H1 (cell line): ENCODE measurements at places on chromosomes 5 and 9.

DNA sequence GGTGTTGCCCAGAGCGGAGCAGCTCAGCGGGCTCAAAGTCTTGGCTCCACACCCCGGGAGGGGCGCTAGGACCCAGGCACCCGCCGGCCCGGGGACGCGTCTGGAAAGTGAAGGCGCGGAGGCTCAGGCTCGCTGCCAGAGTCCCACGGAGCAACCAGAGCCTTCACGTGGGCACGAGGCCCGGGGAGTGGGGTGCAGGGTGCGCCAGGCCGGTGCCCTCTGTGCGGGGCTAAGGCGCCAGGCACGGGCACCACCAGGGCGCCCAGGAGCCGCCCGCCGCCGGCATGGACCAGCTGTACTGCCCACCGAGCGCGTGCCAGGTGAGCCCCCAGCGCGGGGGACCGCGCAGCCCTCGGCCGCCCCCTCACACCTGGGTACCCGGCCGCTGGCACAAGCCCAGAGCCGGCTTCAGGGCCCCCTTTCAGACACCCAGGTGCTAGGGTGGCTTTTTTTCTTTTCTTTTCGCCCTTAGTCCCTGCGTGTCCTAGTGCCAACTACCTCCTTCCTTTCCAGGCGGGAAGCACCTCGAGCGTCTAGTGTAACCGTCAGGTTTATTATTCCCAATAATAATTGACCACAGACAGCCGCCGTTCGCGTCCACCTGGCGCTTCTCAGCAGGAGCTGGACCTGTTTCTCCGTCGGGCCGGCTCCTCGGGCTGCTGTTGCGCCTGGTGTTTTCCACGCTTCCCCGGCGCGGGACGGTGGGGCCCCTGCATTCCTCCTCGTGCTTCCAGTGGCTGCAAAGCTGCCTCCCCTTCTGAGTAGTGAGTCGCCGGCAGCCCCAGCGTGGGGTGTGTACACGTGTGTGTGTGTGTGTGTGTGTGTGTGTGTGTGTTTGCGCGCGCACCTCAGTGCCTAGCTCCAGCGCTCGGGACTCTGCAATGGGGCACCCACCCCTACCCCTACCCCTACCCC, 30.1 kb upstream of the PDE8B start:
- peak; percentile 63 for DNase-seq

DNA sequence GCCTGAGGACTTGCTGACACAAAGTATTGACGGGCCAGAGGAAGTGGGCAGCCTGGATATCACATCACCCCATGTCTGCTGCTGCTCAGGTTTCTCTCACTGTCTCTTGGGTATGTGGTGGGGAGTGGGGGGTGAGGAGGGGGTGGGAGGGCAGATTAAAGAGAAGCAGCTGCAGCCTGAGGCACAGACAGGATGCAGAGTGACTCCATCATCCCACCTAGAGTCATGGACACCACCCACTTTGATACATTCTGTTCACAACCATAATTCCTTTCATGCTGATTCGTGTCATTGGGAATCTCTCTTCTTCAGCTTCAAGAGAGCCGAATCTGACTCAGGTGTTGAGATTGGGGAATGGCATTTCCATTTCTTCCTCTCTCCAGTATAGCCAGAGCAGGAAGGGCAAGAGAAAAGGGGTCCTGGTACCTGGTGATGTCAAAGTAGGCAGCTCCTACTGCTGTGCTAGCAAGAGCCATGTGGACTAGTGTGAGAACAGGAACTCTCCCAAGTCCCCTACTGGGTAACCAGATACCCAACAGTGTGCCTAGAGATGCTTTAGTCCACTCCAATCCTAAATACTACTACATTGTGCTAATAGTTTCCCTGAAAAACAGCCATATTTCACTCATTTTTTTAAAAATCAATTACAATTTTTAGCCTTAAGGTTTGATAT, 22.4 kb downstream of the GRAMD2B start:
- DNase-seq = no peak

- peak; percentile 57 for DNase-seq
Observed at GRCh38 chr9:68685770-68686169, 19.3 kb upstream of the PIP5K1B start.

- DNase-seq = no peak
Observed at GRCh38 chr5:117590944-117591343, 1016.3 kb upstream of the SEMA6A start.

DNA sequence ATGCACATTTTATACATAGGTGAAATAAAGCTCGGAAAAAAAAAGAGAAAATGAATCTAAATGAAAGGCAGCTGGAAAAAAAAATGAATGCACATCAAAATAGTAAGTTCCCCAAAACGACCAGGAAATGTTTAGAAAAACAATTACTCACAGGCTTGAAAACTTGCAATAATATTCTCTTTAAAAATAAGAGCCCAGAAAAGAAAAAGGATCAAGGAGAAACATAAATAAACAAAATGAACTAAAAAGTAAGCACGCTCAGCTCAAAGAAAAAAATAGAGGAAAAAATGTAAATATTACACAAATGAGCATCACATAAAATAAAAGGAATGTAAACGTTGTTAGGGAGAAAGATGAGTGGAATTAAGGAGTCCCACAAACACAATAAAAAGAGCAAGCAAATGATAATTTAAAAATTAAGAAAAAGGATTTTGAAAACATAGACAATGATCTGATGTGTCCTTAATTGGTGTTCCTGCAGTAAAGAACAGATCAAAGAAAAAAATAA, 54.2 kb downstream of the SLC27A6 start:
- DNase-seq = no peak

GRCh38 chr9:81680006-81680405, 9.3 kb downstream of the TLE1 start:
- no peak for DNase-seq

GRCh38 chr9:138043411-138044345, 166.1 kb downstream of the CACNA1B start:
- DNase-seq = peak; percentile 27

DNA sequence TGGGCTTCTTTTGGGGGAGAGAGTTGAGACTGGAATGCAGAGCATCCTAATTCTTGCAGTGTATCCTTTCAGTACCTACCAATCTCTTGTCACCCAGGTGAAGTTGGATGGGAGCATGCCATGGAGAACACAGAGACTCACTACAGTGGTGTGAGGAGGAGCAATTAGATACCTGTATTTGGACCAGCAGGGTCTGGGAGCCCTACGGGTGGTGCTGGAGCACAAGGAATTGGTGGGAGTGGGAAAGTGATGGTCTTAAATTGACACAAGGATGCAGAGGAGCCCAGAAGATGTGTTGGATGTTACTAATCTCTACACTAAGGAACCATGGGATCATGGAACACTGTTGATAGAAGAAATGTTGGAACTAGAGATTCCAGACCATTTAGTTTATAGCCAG, 212.7 kb downstream of the CHSY3 start:
- DNase-seq = no peak

DNA sequence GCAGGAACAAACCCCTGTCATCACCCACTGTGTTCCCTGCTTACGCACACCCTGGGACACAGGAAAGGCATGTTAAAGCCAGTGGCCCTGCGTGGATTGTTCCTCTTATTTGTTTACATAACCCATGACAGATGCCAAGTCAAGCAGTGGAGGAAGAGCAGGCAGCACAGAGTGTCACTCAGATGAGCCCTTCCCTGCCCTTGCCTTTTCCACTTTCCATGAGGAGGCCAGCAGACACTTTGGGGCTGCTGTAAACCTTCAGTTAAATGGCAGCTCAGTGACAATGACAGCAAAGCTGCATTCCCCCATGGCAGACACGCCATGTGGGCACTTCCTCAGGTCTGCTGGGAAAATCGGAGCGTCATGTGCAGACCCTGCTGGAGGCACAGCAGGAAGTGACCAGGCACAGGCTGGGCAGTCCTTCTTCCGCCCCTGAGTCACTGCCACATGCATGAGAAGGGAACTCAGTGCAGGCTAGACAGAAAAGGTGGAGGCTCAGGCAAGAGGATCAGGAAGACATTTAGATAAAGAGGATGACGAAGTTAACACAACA, 216.8 kb upstream of the PIK3R1 start:
- DNase-seq = no peak

DNA sequence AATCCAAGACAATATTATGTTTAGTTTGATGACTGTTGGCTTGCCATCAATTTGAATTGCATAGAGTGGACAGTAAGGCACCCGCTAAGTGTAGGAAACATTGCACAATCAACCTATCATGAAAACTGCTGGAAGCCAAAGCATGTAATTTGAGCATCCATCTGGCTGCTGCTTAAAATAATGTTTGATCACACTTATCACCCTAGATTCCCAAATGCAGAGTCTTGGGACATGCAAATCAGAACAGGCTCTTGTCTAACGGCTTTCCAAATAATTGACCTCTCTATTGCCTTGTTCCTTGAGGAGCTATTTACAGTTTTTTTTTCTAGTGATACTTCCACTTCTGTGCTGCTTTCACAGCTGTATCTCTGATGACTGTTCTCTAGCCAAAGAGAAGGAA, 342.1 kb downstream of the PRR16 start:
- no peak for DNase-seq

DNA sequence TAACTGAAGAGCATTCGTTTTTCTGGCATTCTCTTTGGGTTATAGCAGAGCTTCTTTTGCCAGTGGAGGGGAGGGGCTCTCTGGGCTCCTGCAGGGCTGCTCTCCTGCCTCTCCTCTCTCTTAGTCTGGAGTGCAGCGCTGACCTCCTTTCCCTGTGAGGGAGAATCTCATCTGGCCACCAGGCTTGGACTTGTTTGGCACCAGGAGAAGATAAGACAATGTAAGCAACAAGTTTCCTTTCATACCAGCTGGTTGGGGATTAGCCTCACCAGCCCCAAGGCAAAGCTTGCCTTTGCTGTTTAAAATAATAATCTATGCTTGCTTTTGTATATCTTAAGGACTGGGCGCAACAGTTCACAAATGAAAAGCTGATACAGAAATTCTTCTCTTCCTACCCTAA, 196.4 kb downstream of the TLE4 start:
- no peak for DNase-seq

DNA sequence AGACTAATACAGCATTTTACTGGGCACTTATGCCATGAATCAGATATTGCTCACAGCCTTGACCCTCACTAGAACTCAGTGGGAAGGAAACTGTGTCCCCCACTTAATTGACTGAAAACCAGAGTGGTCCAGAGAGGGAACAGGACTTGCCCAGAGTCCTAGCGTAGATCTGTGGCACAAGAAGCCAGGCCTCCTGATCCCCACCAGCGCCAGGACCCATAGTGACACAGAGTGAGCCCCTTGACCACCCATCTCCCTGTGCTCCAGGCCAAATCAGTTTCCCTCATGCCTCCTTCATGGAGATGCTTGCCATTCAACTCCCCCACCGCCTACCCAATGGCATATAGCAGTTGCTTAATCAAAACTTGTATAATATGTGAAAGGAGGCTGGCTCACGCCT, 8.3 kb downstream of the KIF12 start:
- no peak for DNase-seq

GRCh38 chr9:20760246-20760891, 76.3 kb downstream of the FOCAD start:
- no peak for DNase-seq

- DNase-seq = no peak
Observed at GRCh38 chr5:89255845-89256463, 373.0 kb upstream of the MEF2C start.

GRCh38 chr9:131673068-131673467, 66.8 kb downstream of the RAPGEF1 start:
- no peak for DNase-seq

DNA sequence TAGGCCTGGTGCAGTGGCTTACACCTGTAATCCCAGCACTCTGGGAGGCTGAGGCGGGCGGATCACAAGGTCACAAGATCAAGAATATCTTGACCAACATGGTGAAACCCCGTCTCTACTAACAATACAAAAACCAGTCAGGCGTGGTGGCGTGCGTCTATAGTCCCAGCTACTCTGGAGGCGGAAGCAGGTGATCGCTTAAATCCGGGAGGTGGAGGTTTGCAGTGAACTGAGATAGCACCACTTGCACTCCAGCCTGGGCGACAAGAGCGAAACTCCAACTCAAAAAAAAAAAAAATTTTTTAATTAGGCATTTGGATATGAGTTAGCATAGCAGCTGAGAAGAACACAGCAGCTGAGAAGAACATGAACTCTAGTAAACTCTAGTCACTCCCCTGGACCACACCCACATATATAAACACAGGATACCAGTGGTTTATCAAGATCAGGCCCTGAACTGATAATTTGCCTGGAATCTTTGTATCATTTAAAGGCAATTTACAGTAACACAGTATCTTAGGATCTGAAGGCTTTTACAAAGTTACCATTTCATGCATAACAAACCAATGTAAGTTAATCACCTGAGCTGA, 4.6 kb upstream of the UGCG start:
- no peak for DNase-seq

- no peak for DNase-seq
Observed at GRCh38 chr5:173888473-173889131, 453 bp downstream of the CPEB4 start.

GRCh38 chr5:40017918-40018317, 593.1 kb upstream of the DAB2 start:
- no peak for DNase-seq

DNA sequence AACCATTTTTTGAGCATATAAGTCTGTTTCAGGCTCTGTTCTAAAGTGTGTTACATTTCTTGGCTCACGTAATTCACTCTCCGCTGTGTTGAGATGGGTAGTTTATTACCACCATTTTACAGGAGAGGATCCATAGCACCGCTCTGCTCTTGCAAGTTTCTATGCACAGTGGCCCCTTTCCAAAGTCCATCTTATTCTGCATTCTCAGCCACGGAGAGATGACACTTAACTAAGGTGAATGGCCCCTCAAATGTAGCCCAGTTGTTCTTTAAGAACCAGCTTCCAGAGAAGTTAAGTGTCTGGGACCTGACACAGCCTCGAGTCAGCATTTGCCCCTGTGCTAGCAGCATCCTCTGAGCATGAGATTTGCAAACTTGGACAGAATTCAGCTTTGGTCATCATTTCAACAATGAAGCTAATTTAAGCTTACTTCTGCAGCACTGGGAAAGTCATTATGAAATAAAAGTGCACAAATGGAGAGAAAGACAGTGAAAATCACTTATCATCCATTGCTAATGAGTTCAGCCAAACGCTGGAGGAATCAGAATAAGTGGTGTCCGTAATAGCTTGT, 61.9 kb downstream of the FAM78A start:
- DNase-seq = no peak

DNA sequence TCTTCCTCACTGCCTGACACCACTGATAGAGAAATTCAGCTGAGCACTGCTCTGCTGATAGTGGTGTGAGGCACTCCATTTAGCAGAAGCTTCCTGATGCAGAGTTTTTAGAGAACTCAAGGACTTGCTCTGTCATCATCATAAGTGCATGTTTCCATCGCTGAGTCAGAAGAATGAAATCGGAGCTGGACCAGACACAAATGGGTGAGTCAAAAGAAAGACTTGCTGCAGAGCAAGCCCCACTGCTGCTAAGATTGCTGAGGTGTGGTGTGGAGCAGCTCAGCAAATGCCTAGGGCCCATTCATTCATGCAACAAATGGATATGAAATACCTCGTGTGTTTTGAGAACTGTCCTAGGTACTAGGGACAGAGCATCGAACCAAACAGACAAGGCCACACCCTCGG, 410.2 kb upstream of the SLC30A5 start:
- no peak for DNase-seq

DNA sequence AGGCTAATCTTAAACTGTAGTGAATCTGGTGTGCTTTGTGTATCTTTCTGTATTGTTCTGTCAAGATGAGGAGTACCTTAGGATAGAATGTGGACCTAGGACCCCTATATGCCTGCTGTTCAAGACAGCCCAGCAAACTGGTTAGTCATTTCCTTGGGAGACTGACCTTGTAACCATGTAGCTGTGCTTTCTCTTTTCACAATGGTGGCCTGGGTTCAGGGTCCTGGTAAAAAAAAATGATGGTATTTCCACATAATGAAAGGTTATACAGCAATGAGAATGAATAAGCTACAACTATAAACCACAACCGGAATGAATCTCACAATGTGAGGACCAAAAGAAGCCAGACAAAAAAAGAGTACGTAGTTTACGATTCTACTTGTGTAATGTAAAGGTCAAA, 36.4 kb upstream of the F2RL1 start:
- no peak for DNase-seq

GRCh38 chr5:1668141-1668721, 131.4 kb downstream of the MRPL36 start:
- DNase-seq = no peak
